Stimulated activated CD8-positive, alpha-beta memory T cell treated with anti-CD3 and anti-CD28 coated beads, Interleukin-4, amount 100 ng/mL, for 1 hour (primary cell): ENCODE measurements at places on chromosomes 3 and 15.

DNA sequence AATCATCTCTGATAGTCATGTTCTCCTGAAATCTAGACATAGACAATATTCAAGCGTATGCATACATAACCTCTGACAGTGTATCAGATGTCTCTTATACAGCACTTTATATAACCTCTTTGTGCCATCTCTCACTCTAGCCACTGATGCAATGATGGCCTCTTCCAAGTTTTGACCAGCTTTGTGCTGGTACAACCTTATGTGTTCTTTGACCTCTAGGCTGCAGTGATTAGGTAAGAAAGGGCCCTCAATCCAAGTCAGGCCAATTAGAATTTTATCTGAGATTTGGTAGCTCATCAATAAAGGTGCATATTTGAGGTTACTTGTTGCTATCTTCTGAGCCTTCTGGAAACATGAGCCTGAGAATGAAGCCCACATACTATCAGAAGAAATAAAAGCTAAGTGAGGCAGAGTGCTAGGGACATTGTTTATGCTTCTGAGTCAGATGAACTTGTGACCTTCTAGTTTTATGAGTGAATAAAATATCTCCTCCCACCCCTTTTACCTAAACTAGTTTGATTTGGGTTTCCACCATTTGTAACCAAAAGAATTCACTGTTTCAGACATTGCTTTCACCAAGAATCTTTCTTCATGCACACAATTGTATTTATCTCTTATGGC is 283.2 kb upstream of the SUCLG2 start:
- no peak for DNase-seq

DNA sequence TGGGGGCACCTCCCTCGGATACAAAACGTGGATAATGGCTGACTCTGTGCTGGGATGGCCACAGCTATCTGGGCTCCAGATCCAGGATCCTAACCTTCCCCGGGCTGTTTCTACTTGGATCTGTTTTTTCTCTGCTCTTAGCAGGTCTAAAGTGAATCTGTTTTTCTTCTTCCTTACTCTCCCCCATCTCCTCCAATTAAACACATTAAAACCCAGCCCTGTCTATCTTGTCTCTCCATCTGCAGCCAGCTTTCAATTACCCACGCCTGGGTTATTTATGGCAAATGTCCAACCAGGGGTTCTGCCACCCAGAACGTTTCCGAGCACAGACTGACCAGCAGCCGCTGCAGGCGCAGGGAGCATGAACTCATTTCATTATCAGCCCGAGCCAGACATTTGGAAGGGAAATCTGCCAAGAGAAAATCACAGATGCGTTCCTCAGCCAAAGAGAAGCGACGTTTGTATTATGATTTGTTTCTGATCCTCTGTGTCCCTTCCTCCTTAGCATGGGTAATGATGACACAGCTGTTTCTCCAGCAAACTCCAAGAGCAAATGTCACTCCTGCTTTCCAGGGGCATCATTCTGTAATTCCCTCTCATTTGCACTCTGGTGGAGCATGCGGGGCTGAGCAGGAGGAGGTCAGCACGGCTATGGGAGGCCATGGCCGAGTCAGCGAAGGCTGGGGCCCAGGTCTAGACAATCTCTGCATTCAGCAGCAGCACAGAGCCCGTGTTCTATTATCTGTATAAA is 42.0 kb downstream of the UMPS start:
- DNase-seq: no peak

DNA sequence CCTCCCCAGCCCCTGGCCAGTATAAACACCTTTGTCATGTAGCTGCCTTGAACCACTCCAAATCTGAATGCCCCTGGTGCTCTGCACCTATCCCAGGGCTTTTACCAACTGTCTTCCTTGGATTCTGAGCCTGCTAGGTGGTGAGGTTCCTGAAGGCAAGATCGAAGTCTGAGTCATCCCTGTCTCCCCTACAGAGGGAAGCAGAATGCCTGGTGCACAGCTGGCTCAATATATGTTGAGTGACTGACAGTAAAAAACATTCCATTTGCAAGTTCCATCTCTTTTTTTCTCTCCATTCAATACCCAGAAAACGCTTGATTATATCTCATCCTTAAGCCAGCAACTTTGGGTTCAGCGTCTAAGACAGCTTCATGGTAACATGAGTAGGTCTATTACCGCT is 24.7 kb downstream of the SLC24A1 start:
- DNase-seq: no peak

GRCh38 chr3:32641356-32641755 is 43.6 kb upstream of the CNOT10 start:
- DNase-seq: no peak

GRCh38 chr3:105385819-105386508 is 19.3 kb downstream of the ALCAM start:
- no peak for DNase-seq

DNA sequence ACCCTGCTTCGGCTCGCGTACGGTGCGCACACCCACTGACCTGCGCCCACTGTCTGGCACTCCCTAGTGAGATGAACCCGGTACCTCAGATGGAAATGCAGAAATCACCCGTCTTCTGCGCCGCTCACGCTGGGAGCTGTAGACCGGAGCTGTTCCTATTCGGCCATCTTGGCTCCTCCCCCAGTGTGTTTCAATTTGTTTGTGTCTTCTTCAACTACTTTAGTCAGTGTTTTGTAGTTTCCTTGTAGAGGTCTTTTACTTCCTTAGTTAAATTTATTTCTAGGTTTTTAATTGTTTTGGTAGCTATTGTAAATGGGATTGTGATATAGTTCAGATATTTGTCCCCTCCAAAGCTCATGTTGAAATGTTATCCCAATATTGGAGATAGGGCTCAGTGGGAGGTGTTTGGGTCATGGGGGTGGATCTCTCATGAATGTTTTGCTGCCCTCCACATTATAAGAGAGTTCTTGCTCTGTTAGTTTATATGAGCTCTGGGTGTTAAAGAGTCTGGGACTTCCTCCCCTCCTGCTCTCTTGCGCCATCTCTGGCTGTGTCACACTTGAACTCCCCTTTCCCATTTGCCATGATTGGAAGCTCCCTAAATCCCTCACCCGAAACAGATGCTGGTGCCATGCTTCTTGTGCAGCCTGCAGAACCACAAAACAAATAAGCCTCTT is 304.4 kb downstream of the DOCK3 start:
- DNase-seq: no peak

- DNase-seq: no peak
Measured at GRCh38 chr3:11035757-11036505, 43.4 kb downstream of the SLC6A1 start.

DNA sequence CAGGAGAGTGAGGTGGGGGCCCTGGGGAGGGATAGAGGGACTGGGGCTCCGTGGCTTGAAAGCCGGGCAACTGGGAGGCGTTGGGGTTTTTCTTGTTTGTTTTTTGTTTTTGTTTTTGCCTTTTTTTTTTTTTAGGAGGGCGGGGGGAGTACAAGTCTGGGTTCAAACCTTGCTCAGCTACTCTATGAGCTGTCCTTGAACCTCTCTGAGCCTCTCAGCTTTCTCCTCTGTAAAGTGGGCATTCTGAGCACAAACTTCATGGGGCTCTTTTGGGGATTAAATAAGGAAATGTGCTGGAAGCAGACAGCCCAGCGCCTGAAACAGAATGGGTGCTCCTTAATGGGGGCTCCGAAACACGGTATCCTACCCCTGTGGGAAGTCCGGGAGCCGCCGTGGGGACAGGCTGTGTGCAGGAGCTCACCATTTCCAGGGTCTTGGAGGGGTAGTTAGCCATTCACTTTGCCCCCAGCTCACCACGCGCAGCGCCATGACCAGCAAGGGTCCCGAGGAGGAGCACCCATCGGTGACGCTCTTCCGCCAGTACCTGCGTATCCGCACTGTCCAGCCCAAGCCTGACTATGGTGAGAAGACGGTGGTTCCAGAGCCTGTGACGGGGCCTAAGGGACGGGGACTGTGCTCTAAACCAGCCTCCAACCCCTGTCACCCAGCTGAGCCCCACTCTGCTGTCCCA is 388 bp downstream of the ACY1 start:
- DNase-seq: no peak

DNA sequence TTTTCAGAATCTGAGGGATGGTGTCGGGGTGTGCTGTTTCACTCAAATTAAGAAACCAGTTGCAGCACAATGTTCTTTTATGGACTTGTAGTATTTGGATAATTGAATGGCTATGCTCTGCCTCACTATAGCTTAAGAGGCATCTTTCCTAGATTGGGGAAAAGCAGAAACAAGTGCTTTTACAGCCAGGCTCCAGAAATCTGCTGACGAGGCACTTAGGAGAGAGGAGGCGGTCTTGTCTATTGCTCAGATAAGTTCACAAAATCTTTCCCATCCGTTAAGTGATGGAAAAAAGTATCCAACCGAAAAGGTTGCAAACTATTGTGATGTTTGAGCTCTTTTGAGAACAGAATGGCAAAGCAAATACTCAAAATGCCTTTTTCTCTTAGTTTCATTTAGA is 336.1 kb upstream of the RARB start:
- DNase-seq: no peak

- no peak for DNase-seq
Measured at GRCh38 chr3:181855825-181856224, 144.1 kb downstream of the SOX2 start.

- no peak for DNase-seq
Measured at GRCh38 chr15:101684384-101684783, 32.2 kb upstream of the TM2D3 start.

DNA sequence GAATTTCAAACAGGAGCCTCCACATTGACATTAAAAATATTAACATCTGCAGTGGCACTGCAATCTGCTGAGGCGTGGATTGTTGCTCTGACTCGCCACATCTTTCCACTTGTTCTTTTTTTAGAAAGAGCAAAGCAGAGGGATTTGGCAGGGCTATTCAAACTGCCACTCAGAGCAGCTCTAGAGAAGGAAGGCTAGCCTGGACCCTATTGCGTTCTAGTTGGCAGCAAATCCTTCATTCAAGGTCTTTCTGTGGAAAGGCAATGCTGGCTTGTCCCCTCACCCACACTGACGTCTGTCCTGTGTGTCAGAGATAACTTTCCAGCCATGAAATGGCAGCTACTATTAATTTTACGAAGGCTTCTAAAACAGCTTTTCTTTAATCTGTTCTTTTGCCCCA is 483.2 kb upstream of the SGO1 start:
- DNase-seq: no peak

DNA sequence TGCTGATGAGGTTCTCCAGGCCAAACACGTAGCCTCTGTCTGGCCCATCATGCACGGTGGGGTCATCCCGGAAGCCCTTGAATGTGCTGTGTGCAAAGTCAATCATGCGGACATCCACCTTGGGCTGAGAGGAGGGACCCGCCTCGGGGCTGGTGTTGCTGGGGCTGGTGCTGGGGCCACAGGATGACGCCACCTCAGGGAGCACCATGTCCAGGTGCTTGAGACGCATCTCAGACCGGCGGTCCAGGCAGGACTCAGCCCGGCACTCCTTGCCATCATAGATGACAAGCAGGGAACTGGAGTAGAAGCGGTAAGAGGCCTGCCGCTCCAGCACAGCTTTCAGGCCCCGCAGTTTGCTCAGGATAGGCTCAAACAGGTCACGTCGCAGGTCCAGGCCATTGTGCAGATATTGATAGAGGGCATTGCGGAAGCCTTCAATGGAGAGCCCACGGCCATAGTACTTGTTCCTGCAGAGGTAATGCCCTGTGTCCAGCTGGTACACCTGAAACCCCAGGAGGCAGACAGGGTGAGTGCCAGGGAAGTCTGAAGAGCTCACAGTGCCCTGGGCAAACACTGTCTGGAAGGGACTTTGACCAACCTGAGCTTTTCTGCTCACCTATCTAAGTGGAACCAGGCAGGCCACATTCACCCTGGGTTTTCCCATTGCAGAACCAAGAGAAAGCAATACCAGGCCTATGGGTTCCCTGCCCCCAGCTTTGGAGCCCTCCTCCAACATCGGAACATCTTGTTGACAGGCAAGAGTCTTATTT is 3.6 kb upstream of the GMPPB start:
- no peak for DNase-seq

GRCh38 chr3:34364335-34364734 is 565.9 kb downstream of the PDCD6IP start:
- DNase-seq: no peak

DNA sequence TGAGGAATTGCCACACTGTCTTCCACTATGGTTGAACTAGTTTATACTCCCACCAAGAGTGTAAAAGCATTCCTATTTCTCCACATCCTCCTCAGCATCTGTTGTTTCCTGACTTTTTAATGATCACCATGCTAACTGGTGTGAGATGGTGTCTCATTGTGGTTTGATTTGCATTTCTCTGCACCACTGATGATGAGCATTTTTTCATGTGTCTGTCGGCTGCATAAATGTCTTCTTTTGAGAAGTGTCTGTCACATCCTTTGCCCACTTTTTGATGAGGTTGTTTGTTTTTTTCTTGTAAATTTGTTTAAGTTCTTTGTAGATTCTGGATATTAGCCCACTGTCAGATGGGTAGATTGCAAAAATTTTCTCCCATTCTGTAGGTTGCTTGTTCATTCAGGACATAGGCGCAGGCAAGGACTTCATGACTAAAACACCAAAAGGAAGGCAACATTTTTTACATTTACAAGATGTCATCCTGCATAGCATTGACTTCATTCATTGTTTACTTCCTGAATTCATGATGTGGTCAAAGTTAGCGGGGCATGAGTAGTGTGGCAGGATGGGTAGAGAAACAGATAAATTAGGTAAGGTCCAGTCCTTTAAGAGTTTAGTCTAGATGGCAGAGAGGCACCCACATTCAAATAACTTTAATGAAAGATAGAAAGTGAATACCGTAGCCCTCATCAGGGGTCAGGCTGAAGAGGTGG is 45.1 kb upstream of the LPP start:
- no peak for DNase-seq

DNA sequence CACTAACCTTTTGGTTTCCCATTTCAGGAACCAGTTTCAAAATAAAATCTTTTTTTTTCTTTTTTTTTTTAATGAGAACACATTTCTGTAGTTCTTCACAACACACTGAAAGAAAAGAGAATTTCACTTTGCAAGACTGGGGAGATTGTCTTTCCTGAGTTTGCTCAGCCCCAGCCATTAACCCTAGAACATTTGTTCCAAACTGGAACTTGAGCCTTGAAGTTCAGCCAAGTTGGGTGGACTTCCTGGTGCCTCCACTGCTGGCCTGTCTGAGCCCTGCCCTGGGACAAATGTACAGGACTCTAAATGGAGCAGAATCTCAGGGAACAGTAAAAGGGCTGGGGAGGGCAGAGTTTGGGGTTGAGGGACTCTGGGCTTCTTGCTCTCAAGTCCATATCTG is 196.4 kb upstream of the LPP start:
- no peak for DNase-seq

- no peak for DNase-seq
Measured at GRCh38 chr3:107800710-107801109, 277.9 kb downstream of the BBX start.

GRCh38 chr3:131847966-131848510 is 186.8 kb downstream of the CPNE4 start:
- no peak for DNase-seq

DNA sequence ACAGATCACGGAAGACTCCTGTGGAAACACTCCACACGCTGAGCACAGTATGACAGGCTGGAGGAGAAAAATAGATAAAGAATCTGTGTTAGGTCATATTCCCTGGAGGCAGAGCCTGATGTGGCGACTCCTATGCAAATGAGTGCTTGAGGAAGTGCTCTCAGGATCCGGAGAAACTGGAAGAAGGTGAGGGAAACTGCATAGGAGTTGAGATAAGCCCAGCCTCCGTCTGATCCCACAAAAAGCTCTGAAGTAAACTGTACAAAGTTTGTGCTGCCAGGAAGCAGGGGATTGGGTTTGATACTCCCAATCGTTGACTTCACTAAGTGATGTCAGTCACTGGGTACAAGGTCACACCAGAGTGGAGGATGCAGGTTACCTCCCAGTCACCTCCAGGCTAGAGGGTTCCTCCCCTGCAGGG is 33.4 kb downstream of the OSBPL10 start:
- DNase-seq: no peak
